NCI-H524 (cell line): ENCODE measurements at places on chromosomes 3 and 15.

- no peak for DNase-seq
These were observed 803.3 kb downstream of the DIPK2A start for GRCh38 chr3:144774897-144775296.

- no peak for DNase-seq
These were observed 7.5 kb upstream of the ALAS1 start for GRCh38 chr3:52190294-52191074.

DNA sequence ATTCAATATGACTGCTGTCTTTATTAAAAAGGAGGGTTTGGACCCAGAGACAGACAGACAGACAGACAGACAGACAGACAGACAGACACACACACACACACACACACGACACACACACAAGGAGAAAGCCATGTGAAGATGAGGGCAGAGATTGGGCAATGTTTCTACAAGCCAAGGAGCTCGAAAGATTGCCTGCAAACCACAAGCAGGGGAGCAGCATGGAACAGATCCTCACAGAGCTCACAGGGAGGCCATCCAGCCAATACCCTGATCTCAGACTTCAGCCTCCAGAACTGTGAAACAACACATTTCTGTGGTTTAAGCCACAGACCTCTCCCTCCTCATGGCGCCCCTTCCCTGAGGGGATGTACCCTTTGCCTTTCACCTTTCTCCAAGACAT is 35.8 kb upstream of the ABHD2 start:
- DNase-seq: no peak

GRCh38 chr3:169147238-169148008 is 516.1 kb downstream of the MECOM start:
- DNase-seq: peak; percentile 65

DNA sequence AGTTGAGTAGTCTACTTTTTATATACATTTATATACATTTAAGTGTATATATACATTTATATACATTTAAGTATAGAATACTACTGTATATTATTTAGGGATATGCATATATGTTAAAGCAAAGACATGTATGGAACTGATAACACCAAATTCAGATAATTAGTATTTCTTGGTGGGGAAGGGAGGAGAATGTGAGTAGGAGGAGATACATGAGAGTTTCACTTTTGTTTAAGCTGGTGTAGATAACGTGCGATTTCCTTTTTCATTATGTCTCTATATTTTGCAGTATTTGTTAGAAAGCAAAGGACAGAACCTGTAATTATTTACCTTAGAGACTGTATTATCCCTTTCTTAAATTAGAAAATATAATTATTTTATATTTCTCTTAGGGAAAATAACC is 16.6 kb upstream of the NIT2 start:
- no peak for DNase-seq

- DNase-seq: no peak
These were observed 319.2 kb downstream of the FGF12 start for GRCh38 chr3:192408007-192408646.
